ENCODE measurements at places on chromosomes 6 and 20.

DNA sequence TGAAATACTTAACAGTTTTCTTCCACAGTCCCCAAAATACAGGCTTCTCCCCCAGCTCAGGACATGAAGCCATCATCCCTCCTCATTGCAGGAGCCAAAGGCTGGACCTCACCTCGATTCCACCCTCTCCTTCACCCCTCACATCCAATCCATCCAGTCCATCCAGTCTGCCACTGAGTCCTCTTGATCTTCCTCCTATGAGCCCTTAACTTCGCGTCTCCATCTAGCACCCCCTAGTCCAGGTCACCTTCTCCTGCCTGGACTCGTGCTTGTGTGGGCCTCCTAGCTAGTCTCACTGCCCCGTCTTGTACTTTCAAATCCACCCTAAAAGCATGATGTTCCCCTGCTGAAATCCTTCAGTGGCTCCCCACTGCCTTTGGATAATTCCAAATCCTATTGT is 3.3 kb downstream of the TRIB3 start:
- no peak for DNase-seq

DNA sequence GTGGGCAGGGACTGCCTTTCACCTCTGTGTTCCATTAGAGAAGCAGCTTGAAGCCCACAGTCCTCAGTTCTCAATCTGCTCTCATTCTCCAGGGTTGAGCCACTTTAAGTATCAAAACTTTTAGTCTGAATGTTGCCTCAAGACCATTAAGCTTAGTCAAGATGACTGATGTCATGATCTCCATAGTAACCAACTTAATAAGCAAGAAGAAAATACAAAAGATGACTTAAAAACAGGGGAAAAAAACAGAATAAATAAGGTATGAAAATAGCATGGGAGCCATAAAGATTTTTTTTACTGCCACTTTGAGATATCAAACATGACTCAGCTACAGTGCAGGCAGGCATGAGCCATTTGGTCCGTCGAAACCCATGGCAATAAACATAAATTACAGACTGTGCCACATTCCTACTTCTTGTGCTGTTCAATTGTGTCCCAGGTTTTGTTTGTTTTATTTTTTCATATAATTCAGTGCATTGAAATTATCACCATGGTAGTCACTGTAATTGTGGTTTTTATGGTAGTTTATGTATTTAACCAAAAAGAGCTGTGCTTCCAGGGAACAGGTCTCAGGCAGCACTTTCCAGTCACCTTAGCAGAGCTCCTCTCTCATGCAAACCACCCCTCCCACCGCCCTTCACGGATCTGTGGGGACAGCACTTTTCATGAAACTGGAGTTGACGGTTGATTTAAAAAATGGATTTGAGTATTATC is 156.5 kb upstream of the INSM1 start:
- DNase-seq, result no peak

- DNase-seq, result peak; percentile 68
Measured at GRCh38 chr6:88566746-88567534, 396.5 kb downstream of the RNGTT start.

DNA sequence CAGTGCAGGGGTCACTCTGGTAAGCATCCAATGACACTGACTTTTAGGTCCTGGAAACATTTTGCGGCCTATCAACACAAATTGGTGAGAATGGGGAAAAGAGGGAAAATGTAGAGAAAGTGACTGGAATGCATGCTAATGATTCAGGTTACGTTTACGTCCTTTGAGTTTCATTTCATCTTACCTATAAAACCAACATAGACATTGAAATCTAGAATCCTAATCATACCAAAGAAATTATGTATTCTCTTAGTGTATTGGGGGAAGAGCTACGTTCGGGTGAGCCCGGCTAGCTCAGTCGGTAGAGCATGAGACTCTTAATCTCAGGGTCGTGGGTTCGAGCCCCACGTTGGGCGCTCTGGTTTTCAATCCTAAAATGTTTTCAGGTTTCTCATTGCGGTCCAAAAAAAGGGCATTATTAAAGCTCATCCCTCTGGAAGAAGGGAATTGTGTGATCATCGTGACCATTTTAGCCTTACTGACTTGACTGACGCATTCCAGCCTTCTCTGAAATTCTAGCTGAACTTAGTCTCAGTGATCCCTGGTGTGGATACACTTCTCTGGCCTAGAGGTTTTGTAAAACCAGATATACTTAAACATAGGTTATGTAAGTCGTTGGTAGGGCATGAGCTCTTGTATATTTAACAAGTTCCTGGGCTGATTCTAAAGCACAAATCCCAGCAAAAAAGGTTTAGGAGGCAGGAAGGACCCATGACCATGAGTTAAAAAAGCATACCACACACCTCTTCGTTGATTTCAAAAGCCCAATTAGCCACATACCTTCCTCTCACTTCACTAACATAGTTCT is 18.3 kb downstream of the HMGN4 start:
- DNase-seq, result peak; percentile 78

GRCh38 chr6:125773387-125774341 is 17.1 kb upstream of the NCOA7 start:
- DNase-seq, result no peak

DNA sequence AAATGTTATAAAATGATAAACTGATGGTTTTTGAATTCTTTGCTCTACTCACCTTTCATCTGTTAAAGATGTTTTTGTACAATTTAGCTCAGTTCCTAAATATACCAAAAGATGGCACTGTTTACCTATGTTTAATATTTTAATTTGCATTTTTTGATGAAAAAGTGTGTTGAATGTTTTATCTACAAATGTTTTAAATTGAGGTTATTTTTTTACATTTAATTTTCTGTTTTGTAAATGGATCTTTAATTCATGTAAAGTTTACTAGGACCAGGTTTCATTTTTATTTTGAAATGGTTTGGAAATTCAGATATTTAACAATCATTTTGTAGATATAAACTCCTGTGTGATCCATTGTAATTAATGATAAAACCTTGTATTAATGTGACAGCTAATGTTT is 30.0 kb downstream of the CDKAL1 start:
- no peak for DNase-seq

DNA sequence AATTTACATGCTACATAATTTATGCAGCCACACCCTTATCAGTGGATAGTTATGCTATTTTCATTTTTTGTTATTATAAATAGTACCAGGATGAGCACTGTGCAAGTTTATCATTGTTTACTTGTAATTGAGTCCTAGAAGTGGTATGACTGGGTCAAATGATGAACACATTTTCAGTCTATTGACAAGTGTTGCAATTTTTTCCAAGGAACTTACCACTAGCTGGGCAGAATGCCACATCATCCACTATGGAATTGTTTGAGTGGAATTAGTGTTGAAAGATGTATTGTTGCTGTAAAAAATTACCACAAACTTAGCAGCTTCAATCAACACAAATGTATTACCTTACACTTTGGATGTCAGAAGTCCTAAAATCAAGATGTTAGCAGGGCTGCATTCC is 38.1 kb upstream of the OPN5 start:
- no peak for DNase-seq

- no peak for DNase-seq
Measured at GRCh38 chr6:31204751-31205145, 34.3 kb upstream of the POU5F1 start.

DNA sequence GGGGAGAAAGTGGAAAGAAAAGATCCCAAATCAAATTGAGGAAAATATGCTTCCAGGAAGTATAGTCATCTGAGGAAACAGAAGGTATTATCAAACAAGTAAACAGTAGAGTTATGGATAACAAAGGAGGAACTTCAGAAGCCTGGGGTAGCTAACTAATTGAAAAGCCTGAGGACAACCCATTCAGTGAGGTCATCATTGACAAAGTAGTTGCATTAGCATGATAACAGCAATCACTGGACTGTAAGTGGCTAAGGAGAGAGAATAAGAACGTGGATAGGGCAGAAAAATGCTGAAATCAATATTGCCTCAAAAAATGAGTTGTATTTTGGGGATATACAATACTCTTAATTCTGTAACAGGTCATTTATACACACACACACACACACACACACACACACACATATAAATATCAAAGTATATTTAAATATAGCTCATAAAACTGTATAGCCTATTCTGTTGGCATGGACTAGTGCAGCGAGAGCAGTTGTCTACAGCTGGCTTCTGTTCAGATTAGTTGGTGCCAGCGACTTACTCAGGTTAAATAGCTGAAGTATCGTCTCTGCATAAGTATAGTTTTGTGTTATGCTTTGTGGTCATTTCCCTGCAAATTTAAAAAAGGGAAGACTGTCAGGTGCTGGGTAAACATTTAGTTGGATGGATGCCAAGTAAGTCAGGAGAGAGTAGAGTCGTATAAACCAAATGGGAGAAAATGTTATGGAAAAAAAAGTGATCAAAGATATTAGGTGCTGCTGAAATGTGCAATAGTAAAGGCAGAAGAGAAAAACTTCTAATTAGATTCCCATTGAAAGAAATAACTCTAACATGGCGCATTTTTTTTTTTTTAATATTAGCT is 33.8 kb upstream of the CTAGE9 start:
- DNase-seq, result no peak

DNA sequence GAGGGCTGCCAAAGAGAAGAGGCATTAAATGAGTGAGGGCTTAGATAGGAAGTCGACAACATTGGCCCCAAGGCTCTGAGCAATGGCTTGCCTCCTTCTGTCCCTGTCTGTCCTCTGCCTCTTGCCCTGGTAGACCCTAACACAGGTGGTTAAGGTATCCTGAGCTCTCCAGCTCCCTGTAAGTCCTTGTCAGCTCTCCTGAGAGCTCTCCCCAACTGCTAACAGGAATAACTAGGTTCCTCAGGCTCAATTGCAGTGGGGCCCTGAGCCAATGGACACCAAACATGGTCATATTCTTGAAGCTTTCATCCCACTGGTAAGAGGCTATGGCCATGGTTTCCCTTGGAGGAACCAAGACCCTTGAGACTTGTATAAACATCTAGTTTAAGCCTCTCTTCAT is 5.0 kb upstream of the CPNE1 start:
- no peak for DNase-seq

GRCh38 chr20:46541229-46541935 is 9.1 kb downstream of the OCSTAMP start:
- DNase-seq, result no peak
